ENCODE measurements at places on chromosomes 5 and 9. TPM values are rescaled to one million over a fixed set of nuclear protein-coding genes. Genes with fewer than 3 reads are reported as not detected.

OBP2B gene
- total RNA-seq, result not detected

RANBP3L gene
- total RNA-seq, result 7.1 TPM

TMOD1 gene
- 2.5 TPM for total RNA-seq

SCGB3A1 gene
- 88.8 TPM for total RNA-seq

MSANTD3 gene
- total RNA-seq, result 30.7 TPM

ABO gene
- total RNA-seq, result 5.7 TPM

GDNF gene
- total RNA-seq, result not detected

OR1J2 gene
- total RNA-seq, result not detected

ANKRD31 gene
- 0.09 TPM for total RNA-seq

DNA sequence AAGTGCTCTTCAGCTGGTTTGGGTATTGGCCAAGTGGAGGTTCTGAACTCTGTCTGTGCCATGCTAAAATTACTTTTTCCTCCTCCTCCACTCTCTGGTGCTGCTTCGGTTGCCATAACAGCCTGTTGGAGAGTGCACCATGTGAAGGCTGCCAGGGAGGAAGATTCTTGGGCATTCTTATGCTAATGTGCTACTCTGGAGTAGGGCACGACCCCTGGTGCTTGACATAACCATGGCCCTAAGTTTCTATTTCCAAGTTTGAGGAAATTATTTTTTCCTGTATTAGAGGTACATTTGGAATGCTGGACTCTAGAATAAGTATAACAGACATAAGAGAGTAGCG, 111.6 kb downstream of the ARHGAP26 start:
- no peaks in the 10 kb centered on the region for H3K27me3 ChIP-seq
- H3K36me3 ChIP-seq, result no peaks in the 10 kb centered on the region
- no peak overlapping the region for H3K4me3 ChIP-seq
- H3K27ac ChIP-seq, result no peak overlapping the region
- H3K4me1 ChIP-seq, result peaks cover 45% of the 10 kb centered on the region

DNA sequence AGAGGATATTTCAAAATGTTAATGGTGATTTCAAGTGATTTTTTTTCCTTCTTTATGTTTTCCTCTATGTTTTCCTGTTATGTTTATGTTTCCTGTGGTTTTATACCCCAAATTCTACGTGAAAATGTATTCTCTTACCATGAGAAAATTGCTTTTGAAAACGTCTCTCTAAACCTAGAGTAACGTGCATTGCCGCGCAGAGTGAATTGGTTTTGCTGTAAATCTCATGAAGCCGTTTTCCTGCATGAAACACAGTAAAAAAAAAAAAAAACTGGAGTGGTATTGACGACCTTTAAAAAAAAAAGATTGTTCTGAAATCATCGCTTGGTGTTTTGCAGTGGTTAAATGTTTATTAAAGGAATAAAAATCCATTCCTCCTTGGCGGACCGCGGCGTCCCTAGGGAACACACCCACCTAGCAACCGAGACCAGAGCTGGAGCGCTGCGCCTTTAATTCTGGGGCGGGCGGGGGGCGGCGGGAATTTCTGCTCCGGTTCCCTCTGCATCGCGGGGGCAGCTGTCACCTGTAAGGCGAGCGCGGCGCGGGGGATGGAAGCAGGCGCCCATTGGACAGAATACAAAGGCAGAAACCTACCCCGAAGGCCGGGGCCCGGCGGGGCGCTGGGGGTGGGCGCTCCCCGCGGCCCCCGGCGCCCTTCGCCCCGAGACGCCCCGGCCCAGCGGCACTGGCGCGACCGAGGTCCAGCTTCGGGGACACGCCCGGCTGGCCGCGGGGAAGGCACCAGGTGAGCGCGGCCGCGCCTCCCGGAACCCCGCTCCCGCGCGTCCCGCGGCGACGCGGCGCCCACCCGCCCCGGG, at the start of gene SOWAHA:
Gene SOWAHA (plus strand): TSS at position 522 of the 818 bp plus-strand sequence. CDS start 320 bp downstream, outside the sequence.
- peaks cover 68% of the 10 kb centered on the region for H3K27me3 ChIP-seq
- peak within 1 kb of the TSS; percentile 11 for H3K4me3 ChIP-seq
- no peak for DNase-seq
- H3K4me1 ChIP-seq, result peaks cover 19% of the 10 kb centered on the region

DNA sequence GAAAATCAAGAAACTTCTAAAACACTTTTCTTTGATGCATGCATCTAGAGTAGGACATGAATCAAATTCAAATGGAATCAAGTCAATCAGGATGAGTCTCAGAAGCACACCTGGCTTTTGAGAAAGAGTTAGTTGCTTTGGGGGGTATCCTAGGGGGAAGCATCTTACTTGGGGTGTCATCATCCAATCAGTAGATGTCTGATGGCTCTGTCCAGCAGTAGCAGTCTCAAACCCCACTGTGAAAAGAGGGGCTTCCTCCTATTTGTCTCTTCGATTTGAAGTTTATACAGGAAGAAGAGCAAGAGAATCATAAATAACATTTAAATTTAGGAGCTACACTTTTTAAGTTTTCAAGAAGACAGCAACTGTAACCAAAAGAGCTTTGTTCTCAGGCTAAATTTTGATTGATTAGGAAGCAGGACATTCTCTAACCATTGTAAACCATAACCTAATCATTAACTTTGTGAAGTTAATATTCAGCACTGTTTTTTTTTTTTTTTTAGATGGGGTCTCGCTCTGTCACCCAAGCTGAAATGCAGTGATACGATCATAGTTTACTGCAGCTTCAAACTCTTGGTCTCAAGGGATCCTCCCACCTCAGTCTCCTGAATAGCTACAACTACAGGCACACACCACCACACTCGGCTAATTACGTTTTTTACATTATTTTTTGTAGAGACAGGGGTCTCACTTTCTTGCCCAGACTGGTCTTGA, 614.7 kb downstream of the CSNK1G3 start:
- no peaks in the 10 kb centered on the region for H3K36me3 ChIP-seq
- H3K27ac ChIP-seq, result no peak overlapping the region
- H3K4me3 ChIP-seq, result no peak overlapping the region
- H3K4me1 ChIP-seq, result no peaks in the 10 kb centered on the region
- no peaks in the 10 kb centered on the region for H3K27me3 ChIP-seq

DNA sequence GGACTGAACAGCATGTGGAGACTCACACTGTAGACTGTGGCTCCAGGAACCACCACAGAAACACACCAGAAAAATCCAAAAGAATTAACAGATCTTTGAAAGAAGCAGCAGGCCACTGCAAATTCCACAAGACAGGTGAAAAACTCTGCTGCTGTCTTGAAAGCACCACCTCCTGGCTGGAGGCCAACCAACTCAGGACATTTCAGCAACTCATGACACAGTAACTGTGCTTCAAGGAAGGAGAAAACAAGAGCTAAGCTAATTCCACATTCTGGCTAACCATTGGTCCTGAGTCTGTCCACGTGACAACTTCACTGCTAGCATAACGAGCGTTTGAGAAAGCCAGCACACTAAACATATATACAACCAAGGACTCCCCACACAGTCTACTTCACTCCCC, 625.1 kb downstream of the PRELID2 start:
- no peaks in the 10 kb centered on the region for H3K4me1 ChIP-seq
- H3K27ac ChIP-seq, result no peak overlapping the region
- H3K4me3 ChIP-seq, result no peak overlapping the region
- H3K27me3 ChIP-seq, result no peaks in the 10 kb centered on the region

GRCh38 chr5:24644761-24645160, at the start of gene CDH10:
TSS of gene CDH10 (minus strand) at chr5:24644978. CDS start at chr5:24593490, 51,488 bp downstream.
- H3K27me3 ChIP-seq, result peaks cover 3% of the 10 kb centered on the region
- no peak within 1 kb of the TSS for H3K4me3 ChIP-seq
- H3K27ac ChIP-seq, result no peak within 1 kb of the TSS
- DNase-seq, result peak; percentile 34

DNA sequence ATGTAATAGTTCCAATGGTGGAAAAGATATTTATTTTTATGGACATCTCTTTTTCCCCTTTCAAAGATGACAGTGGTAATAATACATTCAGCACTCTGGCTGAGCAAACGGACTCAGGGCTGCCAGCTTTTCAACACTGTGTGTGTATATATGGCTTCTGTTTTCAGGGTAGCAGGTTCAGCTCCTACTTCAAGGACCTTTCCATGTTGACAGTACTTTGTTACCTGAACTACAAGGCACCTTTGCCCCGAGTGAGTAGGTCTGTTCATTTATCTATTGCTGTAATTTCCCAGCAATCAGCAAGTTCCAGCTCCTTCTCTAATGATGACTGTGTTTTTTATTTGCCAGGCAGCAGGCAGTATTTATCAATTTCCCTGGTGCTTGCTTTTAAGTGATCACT, 387.4 kb upstream of the KIF2A start:
- H3K27me3 ChIP-seq, result peaks cover 5% of the 10 kb centered on the region
- H3K36me3 ChIP-seq, result no peaks in the 10 kb centered on the region
- no peak for DNase-seq
- H3K4me1 ChIP-seq, result no peaks in the 10 kb centered on the region

- DNase-seq, result no peak
- no peak overlapping the region for H3K27ac ChIP-seq
- H3K4me3 ChIP-seq, result no peak overlapping the region
- H3K36me3 ChIP-seq, result no peaks in the 10 kb centered on the region
Measured at GRCh38 chr9:120922404-120923195, 4.0 kb downstream of the TRAF1 start.

DNA sequence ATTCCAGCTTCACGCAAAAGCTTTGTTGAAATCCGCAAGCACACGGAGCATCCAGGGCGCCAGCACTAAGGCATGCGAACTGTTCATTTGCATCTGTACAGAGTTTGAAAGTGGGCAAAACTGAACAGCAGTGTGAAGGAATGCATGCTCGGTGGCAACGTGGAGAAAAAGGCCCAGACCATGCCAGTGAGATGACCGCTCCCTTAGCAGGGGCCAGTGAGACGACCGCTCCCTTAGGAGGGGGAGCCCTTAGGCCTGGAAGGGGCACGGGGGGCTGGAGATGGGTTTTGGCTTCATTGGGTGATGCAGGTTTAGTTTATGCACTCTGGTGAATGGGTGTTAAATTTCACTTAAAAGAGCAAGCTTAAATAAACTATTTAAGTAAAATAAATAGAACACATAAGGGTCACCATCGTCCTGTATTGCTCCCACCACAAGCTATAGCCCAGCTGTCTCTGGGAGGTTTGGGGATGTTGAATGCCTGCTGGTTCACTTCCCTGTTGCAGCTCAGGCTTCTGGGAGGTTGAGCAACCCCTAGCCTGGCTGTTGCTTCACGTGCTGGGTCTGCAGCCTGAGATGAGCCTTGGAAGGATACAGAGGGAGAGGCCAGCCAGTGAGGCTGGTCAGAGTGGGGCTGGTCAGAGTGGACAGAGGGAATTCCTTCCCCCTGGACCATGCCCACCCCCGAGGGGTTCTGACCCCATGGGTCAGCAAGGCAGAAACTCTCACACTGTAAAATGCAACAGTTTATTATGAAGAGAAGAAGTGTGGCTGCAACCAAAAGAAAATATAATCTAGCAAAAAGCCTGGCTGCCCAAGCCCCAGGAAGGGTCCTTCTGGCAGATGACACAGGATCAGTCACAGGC, 4.6 kb upstream of the FCN1 start:
- H3K4me3 ChIP-seq, result no peak overlapping the region
- H3K27me3 ChIP-seq, result peaks cover 5% of the 10 kb centered on the region
- peak; percentile 28 for DNase-seq
- no peak overlapping the region for H3K27ac ChIP-seq
- no peaks in the 10 kb centered on the region for H3K36me3 ChIP-seq

- H3K36me3 ChIP-seq, result no peaks in the 10 kb centered on the region
- no peak overlapping the region for H3K27ac ChIP-seq
- no peaks in the 10 kb centered on the region for H3K4me1 ChIP-seq
- no peak for DNase-seq
- H3K4me3 ChIP-seq, result no peak overlapping the region
- H3K27me3 ChIP-seq, result no peaks in the 10 kb centered on the region
Measured at GRCh38 chr5:140764177-140764973, 21.6 kb upstream of the PCDHA1 start.

DNA sequence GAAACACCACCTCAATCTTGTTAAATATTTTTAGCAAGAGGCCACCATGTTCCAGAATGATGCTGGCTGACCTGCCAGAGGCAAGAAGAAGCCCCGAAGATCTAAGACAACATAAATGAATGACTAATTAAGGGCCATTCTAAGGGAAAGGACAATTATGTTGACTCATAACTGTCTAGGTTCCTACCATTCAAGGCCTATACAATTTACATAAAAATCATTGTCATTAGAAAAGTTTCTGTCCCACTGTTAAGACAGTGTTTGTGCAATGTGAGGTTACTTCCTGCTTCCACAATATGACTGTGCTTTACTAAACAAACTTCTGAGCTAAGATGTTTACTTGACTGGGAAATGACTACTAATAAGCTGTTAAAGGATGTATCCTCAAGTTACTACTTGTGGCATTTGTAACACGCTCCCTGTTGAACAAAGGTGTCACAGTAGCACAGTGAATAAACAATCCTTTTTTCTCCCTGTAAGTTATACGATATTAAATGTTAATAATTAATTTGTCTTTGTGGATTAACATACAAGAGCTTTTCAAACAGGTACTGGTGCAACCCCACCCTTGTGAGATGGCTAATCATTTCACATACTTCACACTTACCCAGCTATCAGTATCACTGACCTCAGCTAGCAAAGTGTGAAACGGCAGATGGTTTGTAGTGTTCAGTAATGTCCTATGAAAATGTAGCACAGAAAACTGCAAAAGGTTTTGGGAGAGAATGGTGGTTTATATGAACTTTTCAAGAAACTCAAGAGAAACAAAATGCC, 195.8 kb downstream of the EFNA5 start:
- peaks cover 27% of the 10 kb centered on the region for H3K4me1 ChIP-seq
- no peaks in the 10 kb centered on the region for H3K27me3 ChIP-seq
- peak overlapping the region; percentile 45 for H3K27ac ChIP-seq
- no peak overlapping the region for H3K4me3 ChIP-seq
- DNase-seq, result no peak

GRCh38 chr9:105751761-105752160, 57.4 kb downstream of the TMEM38B start:
- no peak overlapping the region for H3K27ac ChIP-seq
- H3K27me3 ChIP-seq, result no peaks in the 10 kb centered on the region
- no peak overlapping the region for H3K4me3 ChIP-seq
- no peaks in the 10 kb centered on the region for H3K4me1 ChIP-seq

DNA sequence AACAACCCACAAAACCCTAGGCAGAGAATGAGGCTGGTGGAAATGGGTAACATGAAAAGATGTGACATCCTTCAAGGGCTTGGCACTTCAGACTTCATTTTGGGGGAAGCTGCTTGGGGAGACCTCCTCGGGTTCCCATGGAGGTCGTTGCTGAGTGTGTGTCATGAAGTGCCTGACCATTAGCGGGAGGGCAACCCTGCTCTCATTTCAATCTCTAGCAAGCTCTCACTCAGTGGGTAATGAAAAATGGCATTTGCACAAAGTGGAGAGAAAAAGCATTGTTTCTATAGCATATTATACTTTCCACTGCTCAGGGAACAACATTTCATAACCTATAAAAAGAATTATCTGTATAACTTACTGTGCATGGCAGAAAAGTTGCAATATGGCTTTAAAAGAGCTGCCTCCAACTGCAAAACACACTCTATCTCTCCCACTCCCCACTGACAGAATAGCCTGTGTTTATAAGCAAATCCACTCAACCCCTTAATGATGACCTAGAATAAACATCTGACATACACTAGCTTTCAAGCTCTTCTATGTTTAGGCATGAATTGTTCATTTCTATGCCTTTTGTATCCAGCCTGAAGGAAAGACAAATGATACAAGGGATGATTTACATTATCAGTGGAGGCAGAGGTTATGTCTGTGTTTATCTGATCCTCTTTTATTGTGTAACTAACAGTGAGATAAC, 357.2 kb downstream of the ZSWIM6 start:
- no peaks in the 10 kb centered on the region for H3K4me1 ChIP-seq
- H3K36me3 ChIP-seq, result no peaks in the 10 kb centered on the region
- no peak overlapping the region for H3K27ac ChIP-seq
- H3K27me3 ChIP-seq, result no peaks in the 10 kb centered on the region
- no peak for DNase-seq

Measured in left lung (tissue), 14 donors.